ENCODE measurements at places on chromosomes 2 and 18. TPM values are rescaled to one million over a fixed set of nuclear protein-coding genes. Genes with fewer than 3 reads are reported as not detected.

DNA sequence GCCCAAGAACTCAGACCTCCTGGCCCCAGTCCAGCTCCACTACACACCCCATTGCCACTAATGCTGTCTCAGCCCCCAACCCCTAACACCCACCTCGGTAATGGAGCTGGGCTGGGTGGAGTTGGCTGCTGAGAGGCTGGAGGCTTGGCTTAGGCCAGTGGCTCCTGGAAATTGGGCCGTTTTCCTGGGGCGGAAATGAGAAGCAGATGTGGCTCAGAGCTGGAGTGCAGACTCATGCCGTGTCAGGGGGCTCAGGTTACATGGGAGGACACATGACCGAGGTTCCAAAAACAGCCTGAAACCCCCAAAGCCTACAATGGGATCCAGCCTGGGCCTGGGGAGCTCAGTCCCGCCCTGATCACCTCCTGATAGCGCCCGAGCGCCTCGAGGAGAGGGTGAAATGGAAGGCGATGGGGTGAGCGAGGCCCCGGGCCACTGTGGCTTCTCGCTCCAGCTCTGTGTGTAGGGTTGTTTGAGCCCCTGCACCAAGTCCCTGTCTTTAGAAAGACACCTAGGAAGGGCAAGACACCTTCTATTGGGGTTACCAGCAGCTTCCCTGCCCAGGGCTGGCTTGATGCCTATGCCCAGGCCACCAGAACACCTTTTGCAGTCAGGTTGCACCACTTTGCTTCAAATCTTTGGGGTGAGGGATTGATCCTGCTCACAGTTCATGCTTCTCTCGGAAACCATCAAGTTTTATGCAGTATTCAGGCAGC lies 175.7 kb upstream of the HAAO start:
- DNase-seq: peak; percentile 85

DNA sequence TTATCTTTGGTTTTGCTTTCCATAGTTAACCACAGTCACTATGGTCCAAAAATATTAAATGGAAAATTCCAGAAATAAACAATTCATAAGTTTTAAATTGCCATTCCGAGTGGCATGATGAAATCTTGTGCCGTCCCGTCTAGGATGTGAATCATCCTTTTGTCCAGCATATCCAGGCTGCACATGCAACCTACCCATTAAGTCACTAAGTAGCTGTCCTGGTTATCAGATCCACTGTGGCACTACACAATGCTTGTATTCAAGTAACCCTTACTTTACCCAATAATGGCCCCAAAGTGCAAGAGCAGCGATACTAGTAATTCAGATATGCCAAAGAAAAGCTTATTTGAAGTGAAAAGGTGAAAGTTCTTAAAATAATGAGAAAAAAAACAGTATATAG lies 10.7 kb downstream of the USP34 start:
- peak; percentile 87 for DNase-seq

The TMEM200C gene
- not detected for total RNA-seq

The KANSL3 gene
- 35.4 TPM for total RNA-seq

DNA sequence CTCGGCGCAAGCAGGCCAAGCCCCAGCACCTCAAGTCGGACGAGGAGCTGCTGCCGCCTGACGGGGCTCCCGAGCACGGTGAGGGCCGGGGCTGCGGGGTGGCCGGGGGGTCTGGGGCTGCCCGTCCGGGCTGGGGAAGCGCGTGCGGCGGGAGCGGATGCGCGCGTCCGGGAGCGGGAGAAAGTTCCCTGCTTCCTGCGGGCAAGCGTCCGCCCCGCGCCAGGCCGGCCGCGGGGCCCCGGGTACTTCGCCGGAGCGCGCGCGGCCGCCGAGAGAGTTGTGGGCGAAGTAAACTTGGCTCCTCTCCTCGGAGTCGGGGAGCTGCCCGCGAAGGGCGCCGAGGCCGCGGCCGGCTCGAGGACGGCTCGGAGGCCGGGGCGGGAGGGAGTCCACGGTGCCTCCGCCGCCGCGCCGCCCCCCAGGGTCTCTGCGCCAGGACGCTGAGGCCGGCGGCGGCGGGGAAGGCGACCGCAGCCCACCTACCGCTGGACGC lies 707 bp downstream of the SALL3 start:
- DNase-seq: no peak

The CABLES1 gene
- total RNA-seq: 0.43 TPM

The CHRNG gene
- total RNA-seq: not detected

The IL37 gene
- total RNA-seq: not detected

GRCh38 chr2:169729274-169729605 lies 4.4 kb upstream of the KLHL23 start:
- no peak for DNase-seq

The EFEMP1 gene
- total RNA-seq: 65.1 TPM

DNA sequence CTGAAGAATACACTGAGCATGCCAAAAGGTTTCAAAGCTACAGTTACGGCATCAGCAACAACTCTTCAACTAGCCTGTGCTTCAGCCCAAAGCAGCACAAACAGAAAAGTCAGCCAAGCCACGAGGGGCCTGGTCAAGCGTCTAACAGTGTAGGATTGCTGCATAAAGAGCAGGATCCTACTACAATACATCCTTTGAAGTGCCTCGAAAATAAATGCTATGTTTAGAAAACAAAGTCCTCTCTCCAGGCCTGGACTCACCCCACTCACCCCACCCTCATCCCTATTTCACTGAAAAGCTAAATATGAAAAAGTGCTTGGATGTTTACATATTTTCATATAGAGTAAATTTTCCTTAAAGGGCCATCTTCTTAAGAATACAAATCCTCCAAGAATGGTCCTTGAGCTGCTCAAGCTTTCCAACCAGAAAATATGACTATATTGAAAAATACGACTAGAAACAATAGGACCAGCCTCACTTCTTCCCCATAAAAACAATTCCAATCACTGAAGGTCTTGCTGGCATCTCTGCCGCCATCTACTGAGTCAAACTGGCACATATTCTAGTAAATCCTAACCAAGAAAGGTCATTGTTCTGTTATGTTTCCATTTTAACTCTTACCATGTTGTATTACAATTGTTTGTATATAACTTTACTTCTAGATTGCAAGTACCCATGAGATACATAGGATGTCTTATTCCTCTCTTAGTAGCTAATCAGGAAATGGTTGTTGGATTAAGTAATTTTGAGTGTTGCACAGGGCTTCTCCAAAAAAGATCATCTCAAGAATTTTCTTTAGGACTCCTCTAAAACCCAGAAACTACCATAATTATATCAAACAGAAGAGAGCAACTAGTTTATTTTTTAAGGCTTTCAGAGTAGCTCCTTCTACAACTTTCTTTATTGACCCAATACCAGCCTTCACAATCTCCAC lies 63.6 kb downstream of the CLHC1 start:
- DNase-seq: peak; percentile 88

The DYNAP gene
- not detected for total RNA-seq

The GDF7 gene
- total RNA-seq: 12.2 TPM

Measured in fibroblast of villous mesenchyme (primary cell).